ENCODE measurements at places on chromosomes 2 and 18.

GRCh38 chr2:171210864-171211431 lies 50.3 kb upstream of the TLK1 start:
- DNase-seq, result no peak

- DNase-seq, result no peak
These were observed 16.4 kb upstream of the CNRIP1 start for GRCh38 chr2:68336192-68336591.

DNA sequence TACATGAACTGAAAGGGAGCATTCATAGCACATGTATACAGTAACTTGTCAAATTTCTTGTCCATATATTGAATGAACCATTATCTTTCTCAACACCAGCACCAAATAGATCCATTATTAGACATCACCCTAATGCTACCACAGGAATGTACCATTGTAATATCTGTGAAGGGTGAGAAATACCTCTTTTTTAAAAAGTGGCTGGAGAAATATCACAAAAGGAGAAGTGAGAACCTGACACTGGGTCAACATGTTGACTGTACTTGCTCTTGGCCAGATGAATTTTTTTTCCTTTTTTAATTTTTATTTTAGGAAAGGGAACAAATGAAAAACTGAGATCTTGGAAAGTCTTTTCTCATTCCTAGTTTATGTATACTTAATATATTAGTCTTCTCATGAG lies 63.5 kb downstream of the CAVIN2 start:
- DNase-seq, result no peak

DNA sequence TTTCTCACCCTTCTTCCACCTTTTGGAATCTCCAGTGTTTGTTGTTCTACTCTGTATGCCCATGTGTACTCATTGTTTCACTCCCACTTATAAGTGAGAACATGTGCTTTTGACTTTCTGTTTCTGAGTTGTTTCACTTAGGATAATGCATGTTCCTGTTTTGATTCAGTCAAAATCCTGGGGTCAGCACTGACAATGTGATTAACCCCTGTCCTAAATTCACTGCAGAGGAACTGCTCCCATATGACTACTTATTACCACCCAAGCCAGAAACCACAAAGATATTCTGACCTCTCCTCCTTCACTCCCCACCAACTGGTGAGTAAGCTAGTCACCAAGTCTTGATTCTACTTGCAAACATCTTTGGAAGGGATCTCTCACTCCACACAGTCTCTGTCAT lies 251.4 kb upstream of the TCF4 start:
- DNase-seq, result no peak

DNA sequence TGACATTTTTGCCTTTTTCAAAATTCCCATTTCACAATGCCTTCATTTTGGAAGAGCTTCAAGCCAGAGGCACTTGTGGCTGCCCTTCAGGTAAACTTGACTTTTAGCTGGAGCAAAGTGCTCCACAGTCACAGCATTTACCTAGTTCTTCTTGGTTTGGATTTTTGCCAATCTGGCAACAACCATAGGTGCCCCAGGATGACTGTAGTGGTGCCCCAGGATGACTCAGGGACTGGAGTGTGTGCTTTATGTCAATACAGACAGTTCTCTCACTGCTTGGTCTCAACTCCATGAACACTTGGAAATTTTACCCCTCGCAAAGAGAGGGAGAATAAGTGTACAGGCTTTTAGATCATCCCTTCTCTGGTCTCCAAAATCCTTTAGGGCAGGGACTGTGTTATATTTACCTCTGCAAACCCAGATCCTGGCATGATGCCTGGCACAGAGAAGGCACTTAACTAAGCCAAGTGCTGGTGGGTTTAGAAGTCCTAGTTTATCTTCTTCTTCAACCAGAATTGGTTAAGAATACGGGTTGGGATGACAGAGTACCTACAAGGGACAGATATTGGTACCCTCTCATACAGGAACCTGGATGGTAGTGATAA lies 15.3 kb upstream of the PTPN4 start:
- DNase-seq, result no peak
